ENCODE measurements at places on chromosomes 6 and 20.

GRCh38 chr6:43897571-43898302 lies 127.7 kb downstream of the VEGFA start:
- DNase-seq: no peak

DNA sequence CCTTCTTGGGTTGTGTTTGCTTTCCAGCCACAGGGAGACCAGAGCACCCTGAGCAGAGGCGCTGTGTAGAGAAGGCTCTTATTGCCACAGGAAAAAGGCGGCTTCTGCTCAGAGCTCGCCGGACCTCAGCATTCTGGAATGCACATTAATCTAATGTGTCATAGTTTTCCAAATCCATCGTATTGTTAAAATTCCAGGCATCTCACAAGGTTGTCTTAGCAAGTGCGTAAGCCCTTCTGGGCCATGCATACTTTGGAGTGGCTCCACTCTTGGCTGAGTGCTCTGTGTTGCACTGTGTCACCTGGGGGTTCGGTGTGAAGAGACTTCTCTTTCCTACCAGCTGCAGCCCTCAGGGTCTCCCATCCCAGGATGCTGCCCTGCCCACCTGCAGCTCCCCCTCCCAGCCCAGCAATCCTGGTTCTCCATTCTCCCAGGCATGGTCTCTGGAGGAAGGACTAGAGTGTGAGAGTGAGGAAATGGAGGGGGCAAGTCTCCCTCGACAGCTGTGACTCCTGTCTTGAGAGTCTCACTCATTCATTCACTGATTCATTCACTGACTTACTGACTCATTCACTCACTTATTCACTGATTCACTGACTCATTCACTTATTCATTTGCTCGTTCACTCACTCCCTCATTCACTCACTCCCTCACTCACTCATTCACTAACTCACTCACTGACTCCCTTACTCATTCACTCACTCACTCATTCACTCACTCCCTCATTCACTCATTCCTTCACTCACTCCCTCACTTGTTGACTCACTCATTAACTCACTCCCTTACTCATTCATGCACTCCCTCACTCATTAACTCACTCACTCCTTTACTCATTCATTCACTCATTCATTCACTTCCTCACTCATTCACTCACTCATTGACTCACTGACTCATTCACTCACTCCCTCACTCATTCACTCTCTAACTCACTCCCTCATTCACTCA lies 83.7 kb upstream of the MPC1 start:
- no peak for DNase-seq

- DNase-seq: no peak
Measured at GRCh38 chr6:54291146-54291545, 17.1 kb upstream of the TINAG start.

DNA sequence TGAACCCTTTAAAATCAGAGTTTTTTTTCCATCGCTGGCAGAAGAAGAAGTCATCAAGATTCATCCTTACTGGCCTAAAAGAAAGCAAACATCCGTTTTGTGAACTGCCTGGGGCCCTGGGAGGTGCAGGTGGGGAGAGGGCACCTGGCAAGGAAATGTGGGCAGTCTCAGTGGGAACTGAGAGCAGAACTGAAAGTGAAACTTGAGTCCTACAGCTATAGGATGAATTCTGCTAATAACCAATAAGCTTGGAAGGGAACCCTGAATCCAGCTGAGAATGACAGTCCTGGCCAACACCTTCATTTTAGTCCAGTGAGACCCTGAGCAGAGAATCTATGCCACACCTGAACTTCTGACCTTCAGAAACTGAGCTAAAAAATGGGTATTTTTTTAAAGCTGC lies 130.1 kb upstream of the ASCC3 start:
- DNase-seq: no peak

DNA sequence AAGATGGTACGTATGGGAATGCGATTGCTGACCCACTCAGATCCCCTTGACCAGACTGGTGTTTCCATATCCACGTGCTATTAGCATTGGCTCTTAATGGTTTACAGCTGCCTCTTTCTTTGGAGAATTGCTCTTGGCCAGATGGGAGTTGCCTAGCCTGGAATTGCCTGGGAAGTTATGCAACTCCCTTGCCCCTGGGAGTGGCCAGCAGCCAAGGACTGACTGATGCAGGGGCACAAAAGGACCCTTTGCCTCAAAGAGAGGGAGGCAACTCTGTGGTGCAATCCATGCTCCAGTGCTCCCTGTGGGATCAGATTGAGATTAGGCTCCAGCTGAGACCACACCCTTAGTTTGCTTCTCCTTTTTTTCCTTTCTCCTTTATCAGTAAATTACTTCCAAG lies 203.5 kb upstream of the JAG1 start:
- no peak for DNase-seq

GRCh38 chr20:48824830-48825565 lies 2.8 kb downstream of the PREX1 start:
- no peak for DNase-seq

- DNase-seq: no peak
Measured at GRCh38 chr6:27214126-27214601, 33.3 kb upstream of the PRSS16 start.

- DNase-seq: no peak
Measured at GRCh38 chr20:7113577-7114466, 346.3 kb downstream of the BMP2 start.

DNA sequence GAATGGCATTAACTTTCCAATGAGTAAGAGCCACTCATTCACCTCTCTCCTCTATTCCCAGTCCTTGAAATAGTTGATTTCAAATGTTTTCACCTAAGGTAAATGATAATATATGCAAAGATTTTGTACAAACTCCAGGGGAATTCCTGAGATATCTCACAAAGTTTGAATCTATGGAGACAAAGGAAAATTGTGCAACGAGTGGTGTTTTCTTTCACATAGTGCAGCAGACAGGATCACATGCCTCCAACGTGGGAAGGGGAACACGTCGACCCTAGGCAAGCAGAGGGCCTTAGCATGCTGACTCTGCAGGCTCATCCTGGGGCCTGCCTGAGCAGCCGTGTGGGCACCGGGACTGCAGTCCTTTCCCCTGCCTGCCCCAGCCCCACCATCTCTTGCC lies 195.6 kb upstream of the THBS2 start:
- DNase-seq: no peak

- DNase-seq: no peak
Measured at GRCh38 chr6:69647726-69648125, 149.1 kb downstream of the LMBRD1 start.

Measured in activated naive CD8-positive, alpha-beta T cell treated with anti-CD3 and anti-CD28 coated beads, Interleukin-2, amount 50 U/mL, for 16 hours (primary cell).